Temporal lobe (tissue), 4 donors: ENCODE measurements at places on chromosomes 16 and 17. TPM values are rescaled to one million over a fixed set of nuclear protein-coding genes. Genes with fewer than 3 reads are reported as not detected.

The PTX4 gene
- not detected for total RNA-seq

The OR2C1 gene
- total RNA-seq = 0.49 TPM

The TMC7 gene
- total RNA-seq = 3.0 TPM

The BCO1 gene
- not detected for total RNA-seq

The CCL1 gene
- total RNA-seq = not detected

The TNFRSF13B gene
- not detected for total RNA-seq

The ODAD4 gene
- total RNA-seq = 1.7 TPM

The KRT23 gene
- 0.25 TPM for total RNA-seq

The DPEP3 gene
- 0.25 TPM for total RNA-seq

The MFSD6L gene
- total RNA-seq = not detected

The GLTPD2 gene
- total RNA-seq = not detected

The HBQ1 gene
- total RNA-seq = 3.4 TPM

The PRAC2 gene
- not detected for total RNA-seq
